ENCODE measurements at places on chromosomes 1 and 21.

DNA sequence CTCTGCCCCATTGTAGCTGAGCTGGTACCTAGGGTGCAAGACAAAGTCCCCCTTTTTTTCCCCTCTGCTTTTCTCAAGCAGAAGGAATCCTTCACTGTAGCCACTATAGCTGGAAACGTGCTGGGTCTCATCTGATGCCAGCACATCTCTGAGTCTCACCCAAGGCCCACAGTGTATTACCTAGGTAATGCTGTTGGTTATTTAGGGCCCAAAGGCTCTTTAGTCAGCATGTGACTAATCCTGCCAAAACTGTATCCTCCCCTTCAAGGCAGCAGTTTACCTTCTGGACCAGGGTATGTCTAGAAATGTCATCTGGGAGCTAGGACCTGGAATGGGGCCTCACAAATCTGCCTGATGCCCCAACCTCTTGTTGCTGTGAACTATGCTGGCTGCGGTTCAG, 423.4 kb downstream of the NUF2 start:
- no peak for DNase-seq

DNA sequence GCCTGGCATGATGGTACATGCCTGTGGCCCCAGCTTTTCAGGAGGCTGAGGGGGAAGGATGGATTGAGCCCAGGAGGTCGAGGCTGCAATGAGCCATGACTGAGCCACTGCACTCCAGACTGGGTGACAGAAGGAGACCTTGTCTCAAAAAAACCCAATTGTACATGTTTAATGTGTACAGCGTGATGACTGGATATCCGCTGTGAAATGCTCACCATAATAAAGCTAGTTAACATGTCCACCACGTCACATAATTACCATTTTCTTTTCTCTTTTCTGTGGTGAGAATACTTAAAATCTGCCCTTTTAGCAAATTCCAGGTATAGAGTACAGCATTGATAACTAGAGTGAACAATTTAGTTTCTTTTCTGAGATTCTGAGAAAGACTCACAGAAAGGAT, 24.0 kb downstream of the TMPRSS2 start:
- no peak for DNase-seq

- DNase-seq = no peak
These were observed 25.3 kb downstream of the DTL start for GRCh38 chr1:212060632-212061472.

DNA sequence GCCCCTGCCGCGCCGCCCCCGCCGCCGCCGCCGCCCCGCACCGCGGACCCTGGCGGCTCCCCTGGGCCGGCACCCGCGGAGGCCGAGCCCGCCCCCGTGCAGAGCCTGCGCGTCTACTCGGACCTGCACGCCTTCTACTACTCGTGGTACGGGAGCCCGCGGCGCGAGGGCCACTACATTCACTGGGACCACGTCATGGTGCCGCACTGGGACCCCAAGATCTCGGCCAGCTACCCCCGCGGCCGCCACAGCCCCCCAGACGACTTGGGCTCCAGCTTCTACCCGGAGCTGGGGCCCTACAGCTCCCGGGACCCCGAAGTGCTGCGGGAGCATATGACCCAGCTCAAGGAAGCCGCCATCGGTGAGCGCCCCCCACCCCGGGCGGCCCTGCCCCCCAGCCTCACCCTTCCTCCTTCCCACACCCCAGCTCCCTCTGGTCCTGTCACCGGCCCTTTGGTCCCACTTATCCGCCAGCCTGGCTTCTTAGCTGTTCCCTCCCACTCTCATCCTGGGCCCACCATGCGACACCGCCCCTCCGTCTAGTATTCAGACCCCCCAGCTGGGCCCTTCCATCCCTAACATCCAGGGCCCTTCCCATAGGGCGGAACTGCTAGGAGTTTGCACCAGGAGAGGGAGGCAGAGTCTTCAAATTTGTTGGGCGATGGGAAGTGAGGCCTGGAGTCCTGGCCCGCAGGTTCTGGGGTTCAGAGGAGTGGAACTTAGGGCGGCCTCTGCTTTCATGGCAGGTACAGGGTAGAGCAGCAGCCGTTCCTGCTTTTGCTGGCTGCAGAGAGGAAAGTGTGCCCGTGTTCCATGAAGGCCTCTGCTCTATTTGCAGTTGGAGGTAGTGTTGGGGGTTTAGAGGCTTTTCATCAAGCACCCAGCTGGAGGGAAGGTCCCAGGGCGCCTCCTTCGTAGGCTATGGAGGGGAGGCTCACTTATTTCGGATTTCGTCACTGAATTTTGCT, 1.0 kb downstream of the MANEAL start:
- no peak for DNase-seq

- DNase-seq = no peak
These were observed 155.1 kb downstream of the COP1 start for GRCh38 chr1:176051902-176052518.

DNA sequence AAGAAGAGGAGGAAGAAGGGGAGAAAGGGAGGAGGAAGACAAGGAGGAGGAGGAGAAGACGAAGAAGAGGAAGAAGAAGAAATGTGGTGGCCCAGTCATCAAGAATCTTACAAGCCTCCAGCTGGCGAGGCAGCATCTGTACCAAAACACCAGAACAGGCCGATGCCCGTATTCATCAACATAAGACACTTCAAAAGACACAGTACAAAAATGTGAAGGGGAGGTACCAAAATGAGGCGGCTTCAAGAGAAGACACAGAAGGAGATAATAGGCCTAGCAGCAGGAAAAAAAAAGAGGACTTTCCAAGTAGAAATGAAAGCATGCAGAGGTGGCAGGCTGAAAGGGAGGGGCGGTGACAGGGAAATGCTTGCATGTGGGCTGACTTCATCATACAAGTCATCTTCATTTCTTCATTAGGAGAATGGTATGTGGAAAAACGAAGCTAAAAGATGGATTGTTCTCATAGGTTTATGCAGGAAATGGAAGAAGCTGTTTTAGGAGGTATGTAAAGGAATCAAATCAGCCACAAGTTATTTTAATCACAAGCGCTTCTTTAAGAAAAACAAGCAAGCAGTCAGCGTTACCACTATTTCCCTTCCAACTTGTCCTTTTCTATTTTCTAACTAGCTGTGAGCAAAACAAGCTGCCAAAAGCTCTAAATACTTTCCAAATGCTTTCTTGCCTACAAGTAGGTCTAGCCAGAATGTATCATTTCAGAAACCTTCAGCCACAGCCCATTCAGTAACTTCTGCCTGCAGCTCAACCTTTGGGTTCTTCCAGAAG, 192.3 kb downstream of the SLC45A1 start:
- DNase-seq = peak; percentile 6

- DNase-seq = no peak
These were observed 4.6 kb downstream of the CTPS1 start for GRCh38 chr1:40984066-40984465.

- no peak for DNase-seq
These were observed 9.7 kb downstream of the ARHGEF2 start for GRCh38 chr1:155968670-155969069.

- peak; percentile 55 for DNase-seq
These were observed 39.8 kb downstream of the HTR6 start for GRCh38 chr1:19704247-19705113.

DNA sequence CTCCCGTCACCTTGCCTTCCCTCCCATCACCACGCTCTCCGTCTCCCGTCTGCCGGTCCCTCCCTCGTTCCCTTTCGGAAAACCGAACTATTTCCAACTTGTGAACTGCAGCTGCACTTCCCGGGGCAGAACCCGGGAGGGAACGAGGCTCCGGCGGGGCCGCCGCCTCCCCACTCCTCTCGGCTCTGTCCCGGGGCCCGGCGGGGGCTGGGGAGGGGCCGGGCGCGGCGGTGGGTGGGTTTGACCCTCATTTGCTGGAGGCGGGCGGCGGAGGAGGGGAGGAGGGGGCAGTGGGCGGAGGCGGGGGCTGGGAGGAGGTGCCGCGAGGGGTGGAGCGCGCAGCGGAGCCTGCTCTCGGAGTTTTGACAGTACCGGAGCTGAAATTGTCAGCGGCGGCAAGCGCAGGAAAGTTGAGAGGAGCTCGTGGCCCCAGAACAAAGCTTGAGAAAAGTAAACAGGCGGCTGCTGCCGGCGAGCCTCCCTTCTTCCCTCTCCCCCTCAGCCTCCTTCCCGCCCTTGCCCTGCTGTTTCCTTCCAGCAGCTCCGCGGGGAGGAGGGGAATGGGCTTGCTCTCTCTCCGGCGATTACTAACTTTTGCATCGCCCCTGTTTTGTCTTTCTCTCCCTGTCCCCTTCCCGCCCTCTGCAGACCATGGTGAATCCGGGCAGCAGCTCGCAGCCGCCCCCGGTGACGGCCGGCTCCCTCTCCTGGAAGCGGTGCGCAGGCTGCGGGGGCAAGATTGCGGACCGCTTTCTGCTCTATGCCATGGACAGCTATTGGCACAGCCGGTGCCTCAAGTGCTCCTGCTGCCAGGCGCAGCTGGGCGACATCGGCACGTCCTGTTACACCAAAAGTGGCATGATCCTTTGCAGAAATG, 2.9 kb downstream of the LMO4 start:
- peak; percentile 63 for DNase-seq

- DNase-seq = no peak
These were observed 132.8 kb downstream of the TNFSF18 start for GRCh38 chr1:172917972-172918371.

DNA sequence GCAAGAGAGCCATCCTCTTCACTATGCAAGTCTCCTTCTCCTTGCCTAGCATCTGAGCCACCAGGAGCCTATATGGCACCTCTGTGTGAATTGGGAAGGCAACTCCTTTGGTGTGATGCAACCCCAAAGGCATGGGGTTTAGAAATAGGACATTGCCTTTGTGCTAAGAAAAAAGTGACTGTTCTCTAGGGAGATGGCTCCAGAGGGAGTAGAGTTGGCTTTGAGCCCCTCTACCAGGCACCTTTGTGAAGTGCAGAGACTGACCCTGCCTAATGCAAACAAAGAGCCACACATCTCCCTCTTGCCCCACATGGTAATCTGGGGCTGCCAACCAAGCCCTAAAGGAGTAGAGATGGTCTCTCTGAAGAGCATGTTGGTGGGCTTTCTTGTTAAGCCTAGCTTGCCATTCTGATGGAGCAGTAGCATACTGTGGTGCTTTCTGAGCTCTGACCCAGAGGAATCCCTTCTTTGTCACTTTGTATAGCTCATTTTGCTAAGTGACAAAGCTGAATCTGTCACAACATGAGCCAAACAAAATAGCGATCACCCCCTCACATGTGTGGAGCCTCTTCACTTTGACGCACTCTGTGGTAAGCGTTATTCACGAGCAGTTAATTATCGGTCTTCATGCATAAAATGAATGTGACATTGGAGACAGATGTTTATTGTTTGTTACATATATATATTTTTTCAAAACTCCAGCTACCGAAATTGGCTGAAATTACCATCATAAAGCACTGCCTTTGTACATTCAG, 74.4 kb downstream of the RWDD3 start:
- no peak for DNase-seq

DNA sequence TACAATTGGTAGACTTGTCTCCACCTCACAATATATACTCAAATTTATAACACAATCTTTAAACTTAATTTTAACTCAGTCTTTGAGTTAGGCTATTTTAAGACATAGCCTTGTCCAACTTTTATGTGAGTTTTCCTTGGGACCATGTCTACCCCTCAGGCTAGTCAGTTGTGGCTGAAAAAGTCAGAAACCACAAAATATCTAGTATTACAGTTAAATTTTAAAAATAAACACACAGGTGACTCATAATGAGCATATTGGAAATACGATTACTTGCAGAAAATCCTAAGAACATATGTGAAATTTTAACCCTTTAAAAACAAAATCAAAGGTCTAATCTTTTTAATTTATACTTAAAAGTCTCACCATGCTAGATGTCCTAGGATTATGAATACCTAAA, 4.8 kb upstream of the ASB17 start:
- DNase-seq = no peak

GRCh38 chr21:44695184-44695583, 1.8 kb upstream of the KRTAP10-12 start:
- DNase-seq = no peak

GRCh38 chr21:26437326-26438009, 135.6 kb downstream of the CYYR1 start:
- DNase-seq = no peak

DNA sequence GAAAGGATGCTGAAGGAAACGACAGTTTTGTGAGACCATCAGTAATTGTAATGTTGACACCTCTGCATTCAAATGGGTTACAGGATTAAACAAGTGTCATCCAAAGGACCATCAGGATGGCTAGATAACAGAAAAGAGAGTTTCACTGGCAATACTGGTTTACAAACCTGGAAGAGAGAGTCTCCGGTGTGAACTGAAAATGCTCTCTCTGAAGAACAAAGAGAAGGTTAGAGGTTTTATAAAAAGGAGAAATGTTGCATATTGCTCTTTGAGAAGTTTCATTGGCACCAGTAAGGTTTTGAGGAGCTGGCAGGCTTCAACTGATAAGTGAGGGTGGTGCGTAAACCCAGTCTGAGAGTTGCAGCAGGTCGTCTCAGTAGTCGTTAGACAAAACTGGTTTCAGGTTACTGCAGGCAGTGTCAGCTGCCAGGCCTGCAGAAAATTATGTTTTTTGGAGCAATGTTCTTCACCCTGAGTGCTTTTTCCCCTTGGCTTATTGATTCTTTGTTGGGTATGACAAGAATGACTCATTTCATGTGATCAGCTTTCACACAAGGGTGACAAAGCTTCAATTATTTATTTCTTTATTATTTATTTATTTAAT, 42.2 kb downstream of the KCNK1 start:
- DNase-seq = no peak

DNA sequence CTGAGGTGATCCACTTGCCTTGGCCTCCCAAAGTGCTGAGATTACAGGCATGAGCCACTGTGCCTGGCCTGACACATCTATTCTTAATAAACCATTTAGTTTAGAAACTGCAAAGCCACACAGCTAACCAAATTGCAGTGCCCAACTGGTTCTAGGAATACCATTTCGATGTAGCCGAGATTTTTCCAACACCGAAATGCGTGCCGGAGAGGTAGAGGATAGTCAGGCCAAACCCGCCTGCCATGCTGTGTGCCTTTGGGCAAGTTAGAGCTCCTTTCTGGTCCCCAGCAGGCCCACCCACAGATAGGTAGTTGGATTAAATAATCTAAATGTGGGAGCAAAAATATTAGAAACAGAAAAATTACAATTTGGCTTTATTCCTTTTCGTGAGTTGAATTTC, 254.4 kb downstream of the FOXD2 start:
- no peak for DNase-seq

GRCh38 chr1:32651461-32652073, 559 bp downstream of the RBBP4 start:
- DNase-seq = no peak

DNA sequence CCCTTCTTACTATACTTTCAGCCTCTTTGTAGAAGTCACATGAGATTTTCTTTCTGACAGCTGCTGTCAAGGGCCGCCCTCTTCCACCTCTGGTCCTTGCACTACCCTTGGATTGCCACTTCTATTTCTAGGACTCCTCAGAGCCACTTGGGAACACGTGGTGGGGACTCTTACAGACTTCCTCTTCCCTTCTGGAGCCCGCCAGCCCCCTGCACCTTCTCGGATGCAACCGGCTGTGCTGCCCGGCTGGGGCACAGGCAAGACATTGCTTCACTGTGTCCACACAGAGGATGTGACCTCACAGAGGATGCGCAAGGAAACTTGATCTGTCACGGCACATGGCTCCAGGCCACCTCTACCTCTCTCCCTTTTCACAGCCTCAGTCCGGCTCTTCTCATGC, 2.4 kb upstream of the IKBKE start:
- peak; percentile 12 for DNase-seq

GRCh38 chr1:227891223-227891954, 56.3 kb downstream of the WNT9A start:
- DNase-seq = no peak

GRCh38 chr21:42550817-42551216, 37.2 kb downstream of the SLC37A1 start:
- no peak for DNase-seq
